ENCODE measurements at places on chromosomes 5 and 9. TPM values are rescaled to one million over a fixed set of nuclear protein-coding genes. Genes with fewer than 3 reads are reported as not detected.

ADAMTS2 gene
- 40.7 TPM for polyA plus RNA-seq

KIF24 gene
- polyA plus RNA-seq: 0.22 TPM

STPG3 gene
- 0.16 TPM for polyA plus RNA-seq

FOXE1 gene
- polyA plus RNA-seq: 0.02 TPM

PCDHA3 gene
- 0.11 TPM for polyA plus RNA-seq

PALM2AKAP2 gene
- polyA plus RNA-seq: 1.2 TPM

SLC45A2 gene
- polyA plus RNA-seq: not detected

FBXO4 gene
- polyA plus RNA-seq: 17.5 TPM

CRHBP gene
- polyA plus RNA-seq: 2.7 TPM

KLHL3 gene
- 1.7 TPM for polyA plus RNA-seq

KIAA1958 gene
- 1.2 TPM for polyA plus RNA-seq

WDR31 gene
- polyA plus RNA-seq: 1.1 TPM

SPACA9 gene
- 3.1 TPM for polyA plus RNA-seq

PCDHGA7 gene
- 0.31 TPM for polyA plus RNA-seq

OR1J2 gene
- not detected for polyA plus RNA-seq

PSIP1 gene
- polyA plus RNA-seq: 16.9 TPM

MEGF10 gene
- 0.01 TPM for polyA plus RNA-seq

ARHGEF37 gene
- polyA plus RNA-seq: 2.9 TPM

GGTA1 gene
- 3.7 TPM for polyA plus RNA-seq

SLC6A7 gene
- polyA plus RNA-seq: not detected

CCDC183 gene
- polyA plus RNA-seq: 0.42 TPM

PCDHA13 gene
- polyA plus RNA-seq: 0.16 TPM

DENND1A gene
- polyA plus RNA-seq: 9.4 TPM

PDE6A gene
- polyA plus RNA-seq: not detected

FOXD4L4 gene
- not detected for polyA plus RNA-seq

DBH gene
- polyA plus RNA-seq: 0.01 TPM

PLAC8L1 gene
- polyA plus RNA-seq: 0.12 TPM

SPATA24 gene
- polyA plus RNA-seq: 4.1 TPM

PRLR gene
- 0.25 TPM for polyA plus RNA-seq

OR2V1 gene
- not detected for polyA plus RNA-seq

ABCA1 gene
- polyA plus RNA-seq: 38.1 TPM

FOXD4 gene
- 0.14 TPM for polyA plus RNA-seq

MGAT1 gene
- polyA plus RNA-seq: 114 TPM

TLE1 gene
- polyA plus RNA-seq: 25.9 TPM

MEF2C gene
- 15.6 TPM for polyA plus RNA-seq

GOLM1 gene
- 21.9 TPM for polyA plus RNA-seq

FRMPD1 gene
- 0.22 TPM for polyA plus RNA-seq

ADAMTS6 gene
- 0.03 TPM for polyA plus RNA-seq

SLF1 gene
- 1.0 TPM for polyA plus RNA-seq

PPP1R26 gene
- 5.3 TPM for polyA plus RNA-seq

SLC6A3 gene
- 0.06 TPM for polyA plus RNA-seq

HMCN2 gene
- 5.2 TPM for polyA plus RNA-seq

ENHO gene
- 1.3 TPM for polyA plus RNA-seq

NAIP gene
- 12.6 TPM for polyA plus RNA-seq

OR1J1 gene
- not detected for polyA plus RNA-seq

TAF11L5 gene
- polyA plus RNA-seq: not detected

EPB41L4B gene
- 129 TPM for polyA plus RNA-seq

ADGRD2 gene
- polyA plus RNA-seq: not detected

CCDC171 gene
- polyA plus RNA-seq: 0.97 TPM

RAI14 gene
- 5.1 TPM for polyA plus RNA-seq
